ENCODE measurements at places on chromosomes 3 and 15. TPM values are rescaled to one million over a fixed set of nuclear protein-coding genes. Genes with fewer than 3 reads are reported as not detected.

- no peak for DNase-seq
Observed at GRCh38 chr3:83523470-83524073, 1435.2 kb upstream of the CADM2 start.

TMIE gene
- 5.6 TPM for polyA plus RNA-seq

DNA sequence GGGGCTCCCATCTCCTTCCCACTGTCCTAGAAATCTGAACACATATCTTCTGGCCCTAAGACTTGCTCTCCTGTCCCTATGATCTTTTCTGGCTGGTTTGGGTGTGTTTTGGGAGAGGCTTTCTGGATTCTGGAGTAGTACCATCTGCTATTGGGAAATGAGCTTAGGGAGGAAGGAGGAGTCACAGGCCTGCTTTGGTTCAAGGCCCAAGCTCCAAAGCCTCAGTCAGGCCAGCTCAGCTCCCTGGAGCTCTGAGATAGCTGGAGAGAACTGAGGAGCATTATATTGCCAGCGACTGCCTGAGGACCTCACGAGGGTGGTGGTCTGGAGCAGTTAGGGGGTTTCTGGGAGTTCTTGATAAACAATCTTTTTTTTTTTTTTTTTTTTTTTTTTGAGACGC, 18.7 kb downstream of the RASGRF1 start:
- DNase-seq, result no peak

GRCh38 chr3:195700319-195700718, 20.5 kb upstream of the MUC20 start:
- no peak for DNase-seq

- DNase-seq, result no peak
Observed at GRCh38 chr3:8825153-8825825, 55.9 kb upstream of the OXTR start.
